HCT116 (cell line): ENCODE measurements at places on chromosomes 1 and 21. TPM values are rescaled to one million over a fixed set of nuclear protein-coding genes. Genes with fewer than 3 reads are reported as not detected.
A peak's percentile ranks its signal among the peaks of the same experiment; 100 is the strongest.

- no peak for DNase-seq
- no peaks in the 10 kb centered on the region for H3K27me3 ChIP-seq
- H3K36me3 ChIP-seq, result no peaks in the 10 kb centered on the region
- H3K4me3 ChIP-seq, result no peak overlapping the region
Measured at GRCh38 chr1:246733704-246734103, 9.5 kb downstream of the SCCPDH start.

DNA sequence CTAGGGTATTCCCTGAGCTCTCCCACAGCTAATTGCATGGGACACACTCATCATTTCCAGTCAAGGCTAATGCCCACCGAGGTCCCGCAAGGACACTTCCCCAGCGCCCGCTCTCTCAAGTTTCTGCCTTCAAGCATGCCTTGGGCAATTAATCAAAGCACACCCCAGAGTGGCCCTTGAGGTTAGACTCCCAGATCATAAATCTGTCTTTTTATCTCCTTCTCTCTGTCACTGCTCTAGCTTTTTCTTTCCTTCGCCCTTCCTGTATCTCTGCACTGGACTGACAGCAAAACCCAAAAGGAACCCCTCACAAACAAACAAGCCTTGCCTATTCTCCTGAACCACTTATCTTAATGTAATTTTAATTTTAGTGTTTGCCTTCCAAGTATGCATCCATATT, 7.9 kb upstream of the EXOSC10 start:
- H3K4me3 ChIP-seq, result no peak overlapping the region
- H3K27ac ChIP-seq, result no peak overlapping the region
- H3K27me3 ChIP-seq, result no peaks in the 10 kb centered on the region
- H3K4me1 ChIP-seq, result no peaks in the 10 kb centered on the region
- DNase-seq, result no peak

The LEPR gene
- total RNA-seq, result 6.0 TPM

The AHDC1 gene
- total RNA-seq, result 33.7 TPM

The ANGPTL3 gene
- 0.07 TPM for total RNA-seq

The FCGR3A gene
- 0.17 TPM for total RNA-seq

DNA sequence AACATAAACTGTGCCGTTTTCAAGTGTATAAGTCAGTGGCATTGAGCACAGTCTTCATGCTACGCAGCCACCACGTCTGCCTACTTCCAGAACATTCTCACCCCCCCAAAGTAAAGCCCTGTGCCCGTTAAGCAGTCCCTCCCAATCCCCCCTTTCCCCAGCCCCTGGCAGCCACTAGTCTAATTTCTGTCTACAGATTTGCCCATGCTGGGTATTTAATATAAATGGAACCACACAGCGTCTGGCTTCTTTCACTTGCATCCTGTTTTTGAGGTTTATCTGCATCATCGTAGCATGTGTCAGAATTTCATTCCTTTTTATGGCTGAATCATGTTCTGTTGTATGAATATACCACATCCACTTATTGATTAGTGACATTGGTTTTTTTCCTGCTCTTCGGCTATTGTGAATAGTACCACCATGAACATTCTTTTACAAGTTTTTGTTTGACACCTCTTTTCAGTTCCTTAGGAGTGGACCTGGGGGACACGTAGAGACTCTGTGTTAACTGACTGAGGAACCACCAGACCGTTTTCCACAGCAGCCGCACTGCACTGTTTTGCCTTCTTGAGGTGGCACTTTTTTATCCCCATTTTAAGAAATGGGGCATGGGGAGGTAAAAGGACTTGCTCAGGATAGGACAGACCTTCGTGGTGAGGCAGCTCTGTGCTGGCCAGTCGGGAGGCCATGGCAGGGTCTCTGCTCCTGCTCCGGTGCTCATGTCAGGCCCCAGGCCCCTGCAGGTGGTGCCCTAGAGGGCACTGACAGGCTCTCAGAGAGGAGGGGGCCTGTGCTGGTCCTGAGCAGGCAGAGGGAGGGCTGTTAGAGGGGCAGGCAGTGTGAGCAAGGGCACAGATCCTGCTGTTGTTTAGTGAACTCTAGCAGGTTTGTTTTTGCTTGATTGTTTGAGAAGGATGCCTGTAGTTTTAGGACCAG, 123.8 kb downstream of the PCBP3 start:
- DNase-seq, result no peak
- H3K27ac ChIP-seq, result no peak overlapping the region
- no peaks in the 10 kb centered on the region for H3K27me3 ChIP-seq
- no peaks in the 10 kb centered on the region for H3K4me1 ChIP-seq
- H3K4me3 ChIP-seq, result no peak overlapping the region

DNA sequence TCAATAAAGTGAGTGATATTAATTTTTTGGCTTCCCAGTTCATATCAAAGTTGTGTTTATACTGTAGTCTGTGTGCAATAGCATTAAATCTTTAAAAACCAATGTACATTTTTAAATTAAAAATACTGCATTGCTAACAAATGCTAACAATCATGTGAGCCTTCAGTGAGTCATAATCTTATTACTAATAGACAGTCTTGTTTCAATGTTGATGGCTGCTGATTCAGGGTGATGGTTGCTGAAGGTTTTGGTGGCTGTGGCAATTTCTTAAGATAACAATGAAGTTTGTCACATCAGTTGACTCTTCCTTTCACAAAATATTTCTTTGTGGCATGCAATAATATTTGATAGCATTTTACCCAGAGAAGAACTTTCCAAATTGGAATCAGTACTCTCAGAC, 109.0 kb downstream of the ZMYM4 start:
- DNase-seq, result no peak
- H3K36me3 ChIP-seq, result 0 out of 2 replicates have a peak, but pooled peaks cover 2% of the 10 kb centered on the region
- H3K27me3 ChIP-seq, result no peaks in the 10 kb centered on the region
- no peaks in the 10 kb centered on the region for H3K4me1 ChIP-seq
- H3K27ac ChIP-seq, result no peak overlapping the region

DNA sequence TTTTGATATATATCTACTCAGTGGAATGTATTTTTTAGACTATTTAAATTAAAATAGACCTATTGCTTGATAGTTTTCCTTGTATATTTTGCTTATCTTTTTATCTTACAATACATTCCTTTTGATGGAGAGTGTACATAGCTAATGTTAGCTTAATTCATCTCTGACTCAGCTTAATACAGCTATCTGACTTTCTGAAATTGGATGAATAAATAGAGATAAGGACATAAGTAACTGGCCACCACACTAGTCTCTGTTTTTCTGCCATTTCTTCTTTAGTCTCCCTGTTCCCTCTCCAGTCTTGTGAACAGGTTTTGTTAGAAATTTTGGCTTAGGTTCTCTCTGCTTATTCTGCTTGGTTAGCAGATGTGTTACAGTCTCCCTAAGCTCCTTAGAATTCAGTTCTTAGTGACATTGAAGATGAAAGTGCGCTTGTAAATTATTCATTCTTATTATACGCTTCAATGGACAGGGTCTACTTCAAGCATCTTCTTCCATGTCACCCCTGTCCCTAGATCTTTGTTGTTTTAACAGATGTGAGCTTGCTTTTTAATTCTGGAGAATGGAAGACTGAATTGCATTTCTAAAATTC, 59.6 kb downstream of the XPR1 start:
- H3K4me3 ChIP-seq, result no peak overlapping the region
- no peaks in the 10 kb centered on the region for H3K27me3 ChIP-seq
- no peak overlapping the region for H3K27ac ChIP-seq
- no peaks in the 10 kb centered on the region for H3K36me3 ChIP-seq
- no peaks in the 10 kb centered on the region for H3K4me1 ChIP-seq

The LAPTM5 gene
- 1.5 TPM for total RNA-seq

GRCh38 chr1:161209790-161210409, 5.2 kb upstream of the FCER1G start:
- no peaks in the 10 kb centered on the region for H3K27me3 ChIP-seq
- DNase-seq, result peak; percentile 61

DNA sequence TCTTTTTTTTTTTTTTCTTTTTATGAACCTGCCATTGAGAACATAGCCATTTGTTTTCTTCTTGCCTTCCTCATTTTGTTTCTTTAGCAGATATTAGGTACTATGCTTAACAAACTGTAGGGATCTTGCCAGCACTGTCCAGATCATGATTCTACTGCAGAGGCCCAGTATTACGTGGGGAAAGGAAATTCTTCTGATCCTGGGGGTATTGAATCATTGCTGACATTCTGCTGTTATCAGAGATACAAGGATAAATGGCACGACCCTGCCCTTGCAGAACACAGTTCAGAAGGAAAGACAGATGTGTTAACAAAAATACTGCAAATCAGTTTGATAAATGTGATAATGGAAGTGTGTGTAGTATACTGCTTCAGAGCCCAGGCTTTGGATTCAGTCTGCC, 56.2 kb downstream of the BTBD8 start:
- H3K4me1 ChIP-seq, result no peaks in the 10 kb centered on the region
- H3K4me3 ChIP-seq, result no peak overlapping the region
- no peaks in the 10 kb centered on the region for H3K27me3 ChIP-seq
- DNase-seq, result no peak
- no peak overlapping the region for H3K27ac ChIP-seq

GRCh38 chr1:40861224-40862003, 749 bp downstream of the CITED4 start:
- no peak for DNase-seq
- peak overlapping the region; percentile 40; the same call in 1 of the 2 replicates for H3K27ac ChIP-seq
- no peaks in the 10 kb centered on the region for H3K27me3 ChIP-seq

The ACTL8 gene
- 0.69 TPM for total RNA-seq

DNA sequence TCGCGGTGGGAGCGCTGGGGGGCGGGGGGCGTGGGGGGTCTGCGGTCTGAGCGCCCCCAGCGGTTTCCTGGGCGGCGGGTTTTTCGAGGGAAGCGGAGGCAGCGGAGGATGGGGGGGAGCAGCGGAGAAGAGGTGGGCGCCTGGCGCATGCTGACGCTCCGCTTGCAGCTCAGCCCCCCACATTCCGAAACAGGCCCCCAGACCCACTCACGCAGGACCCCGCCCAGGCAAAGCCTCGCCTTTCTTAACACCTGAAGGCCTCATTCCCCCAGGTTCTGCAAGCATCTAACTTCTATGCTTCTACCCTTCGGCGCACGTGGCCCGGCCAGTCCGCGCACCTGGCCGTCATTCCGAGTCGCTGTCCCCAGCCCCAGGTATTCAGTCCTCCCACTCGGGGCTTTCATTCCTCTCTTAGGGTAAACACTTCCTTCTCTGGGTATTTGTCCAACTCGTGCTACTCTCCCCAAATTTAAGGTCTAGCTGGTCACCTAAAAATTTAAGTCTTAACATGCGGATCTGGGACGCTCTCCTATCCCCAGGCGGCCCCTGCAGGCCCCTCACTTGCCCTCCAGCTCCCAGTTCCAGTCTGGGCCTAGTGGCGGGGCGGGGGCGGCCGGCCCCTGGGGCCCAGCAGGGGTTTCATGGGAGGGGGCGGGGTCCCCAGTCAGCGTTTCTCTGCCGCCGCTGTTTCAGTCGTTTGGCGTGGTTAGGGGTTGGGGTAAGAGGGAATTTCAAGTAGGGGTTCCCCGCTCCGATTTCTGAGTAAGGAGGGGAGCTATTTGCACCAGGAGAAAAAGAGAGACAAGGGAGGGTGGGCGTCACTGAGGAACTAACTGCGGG, 2.8 kb upstream of the ZBTB7B start:
- H3K27me3 ChIP-seq, result no peaks in the 10 kb centered on the region
- peak overlapping the region; percentile 99 for H3K27ac ChIP-seq
- peaks cover 28% of the 10 kb centered on the region for H3K4me1 ChIP-seq
- peak overlapping the region; percentile 85 for H3K4me3 ChIP-seq
- H3K36me3 ChIP-seq, result no peaks in the 10 kb centered on the region

The TMOD4 gene
- 1.8 TPM for total RNA-seq
